ENCODE measurements at places on chromosomes 3 and 15.

DNA sequence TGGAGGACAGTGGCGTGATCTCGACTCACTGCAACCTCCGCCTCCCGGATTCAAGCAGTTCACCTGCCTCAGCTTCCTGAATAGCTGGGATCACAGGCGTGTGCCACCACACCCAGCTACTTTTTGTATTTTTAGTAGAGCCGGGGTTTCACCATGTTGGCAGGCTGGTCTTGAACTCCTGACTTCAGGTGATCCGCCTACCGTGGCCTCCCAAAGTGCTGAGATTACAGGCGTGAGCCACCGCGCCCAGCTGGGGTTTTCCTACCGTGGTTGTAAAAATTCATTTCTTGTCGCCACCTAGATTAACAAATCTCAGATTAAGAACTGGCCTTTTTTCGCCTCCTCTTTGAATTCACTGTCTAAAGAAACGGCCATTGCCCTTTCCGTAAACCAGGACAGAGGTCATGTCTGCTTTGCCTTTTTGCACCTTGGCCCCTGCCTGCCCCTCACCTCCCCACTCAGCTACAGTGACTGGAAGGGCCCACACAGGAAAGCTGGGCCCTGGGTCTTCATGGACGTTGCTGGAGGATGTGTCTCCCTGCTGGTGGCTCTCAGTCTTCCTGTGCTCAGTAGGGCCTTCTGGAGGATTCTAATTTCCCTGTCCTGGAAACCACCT lies 17.2 kb downstream of the ZNF710 start:
- no peak for DNase-seq

DNA sequence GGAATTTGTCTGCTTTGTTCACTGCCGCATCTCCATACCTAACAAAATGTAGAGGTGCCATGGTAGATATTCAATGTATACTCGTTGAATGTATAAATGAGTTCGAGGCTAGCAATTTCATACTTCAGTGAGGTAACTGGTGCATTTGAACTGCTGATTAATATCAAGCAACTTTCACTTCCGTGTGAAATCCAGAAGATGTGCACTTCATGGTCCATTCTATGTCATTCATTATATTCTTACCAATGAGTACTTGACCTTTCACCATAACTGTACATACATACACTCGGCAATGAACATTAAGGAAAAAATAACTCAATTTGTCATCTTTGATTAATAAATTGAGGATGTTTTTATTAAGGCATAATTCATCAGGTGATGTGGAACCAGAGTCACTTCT lies 598.5 kb downstream of the ZNF385D start:
- no peak for DNase-seq

DNA sequence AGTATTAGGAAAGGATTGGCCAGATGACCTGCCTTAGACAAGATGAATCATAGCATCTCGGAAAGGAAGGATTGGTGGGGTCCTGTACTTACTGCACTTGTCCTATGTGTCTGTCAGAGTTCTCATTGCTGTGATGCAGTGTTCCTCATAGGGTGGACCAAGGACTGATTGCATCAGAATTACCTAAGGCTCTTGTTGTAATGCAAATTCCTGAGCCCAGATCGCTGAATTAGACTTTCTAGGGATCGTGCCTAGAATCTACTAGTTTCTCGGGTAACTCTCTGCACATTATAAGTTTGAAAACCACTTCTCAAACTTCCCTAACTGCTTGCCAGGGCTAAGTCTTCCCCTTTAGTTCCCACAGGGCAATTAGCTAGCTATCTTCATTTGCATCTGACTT lies 74.9 kb upstream of the SKOR1 start:
- no peak for DNase-seq

GRCh38 chr3:186244016-186244415 lies 118.0 kb downstream of the DGKG start:
- no peak for DNase-seq

GRCh38 chr15:64095795-64096667 lies at the start of gene SNX1:
Gene SNX1 (plus strand): TSS chr15:64095982. CDS start chr15:64096014, 32 bp downstream.
- DNase-seq: peak; percentile 93

DNA sequence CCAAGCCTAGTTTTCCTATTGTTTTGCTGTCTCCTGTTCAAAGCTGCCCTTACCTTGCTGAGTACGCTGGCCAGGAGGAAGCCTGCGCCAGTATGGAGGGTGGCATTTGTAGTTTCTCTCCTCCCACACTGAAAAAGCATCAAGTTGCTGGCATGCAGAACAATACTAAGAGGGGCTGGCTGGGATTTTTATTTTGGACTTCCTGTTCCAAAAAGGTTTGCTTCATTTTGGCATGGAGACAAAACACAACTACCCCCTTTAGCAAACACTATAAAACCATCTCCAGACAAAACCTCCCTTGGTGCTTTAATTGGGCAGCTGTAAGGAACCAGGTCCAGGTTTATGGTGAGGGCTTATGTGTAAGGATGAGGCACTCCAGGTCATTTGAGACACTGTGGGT lies 457.6 kb downstream of the PDCD6IP start:
- no peak for DNase-seq

- peak; percentile 27 for DNase-seq
Observed at GRCh38 chr15:100308608-100309007, 33.2 kb downstream of the ADAMTS17 start.

GRCh38 chr15:74580538-74581350 lies 34.9 kb upstream of the CLK3 start:
- no peak for DNase-seq

GRCh38 chr3:121961283-121961682 lies 60.8 kb downstream of the ILDR1 start:
- DNase-seq: no peak

- DNase-seq: no peak
Observed at GRCh38 chr3:150105886-150106612, 135.4 kb upstream of the PFN2 start.

- no peak for DNase-seq
Observed at GRCh38 chr3:38828681-38829080, 12.7 kb upstream of the SCN10A start.

- DNase-seq: no peak
Observed at GRCh38 chr3:73484656-73485248, 140.0 kb downstream of the PDZRN3 start.

GRCh38 chr3:141447383-141447782 lies 39.4 kb upstream of the RASA2 start:
- no peak for DNase-seq

DNA sequence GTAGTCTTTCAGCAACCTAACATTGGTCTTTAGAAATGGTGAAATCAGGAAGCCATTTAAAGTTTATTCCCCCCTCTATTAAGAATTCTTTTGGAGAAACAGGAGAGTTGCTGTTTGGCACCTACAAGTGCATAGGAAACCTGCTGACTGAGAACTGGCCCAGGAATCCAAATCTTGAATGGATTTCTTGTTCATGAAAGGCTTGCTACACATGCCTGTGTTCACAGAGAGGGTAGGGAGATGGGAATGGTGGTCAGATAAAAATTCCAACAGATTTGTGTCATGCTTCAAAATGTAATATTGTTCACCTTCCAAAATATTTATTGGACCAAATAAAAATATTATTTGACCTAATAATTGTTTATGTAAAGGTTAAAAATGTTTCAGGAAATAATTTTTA lies 24.2 kb upstream of the ZPLD1 start:
- no peak for DNase-seq

- no peak for DNase-seq
Observed at GRCh38 chr3:134374791-134375581, 739 bp upstream of the AMOTL2 start.

DNA sequence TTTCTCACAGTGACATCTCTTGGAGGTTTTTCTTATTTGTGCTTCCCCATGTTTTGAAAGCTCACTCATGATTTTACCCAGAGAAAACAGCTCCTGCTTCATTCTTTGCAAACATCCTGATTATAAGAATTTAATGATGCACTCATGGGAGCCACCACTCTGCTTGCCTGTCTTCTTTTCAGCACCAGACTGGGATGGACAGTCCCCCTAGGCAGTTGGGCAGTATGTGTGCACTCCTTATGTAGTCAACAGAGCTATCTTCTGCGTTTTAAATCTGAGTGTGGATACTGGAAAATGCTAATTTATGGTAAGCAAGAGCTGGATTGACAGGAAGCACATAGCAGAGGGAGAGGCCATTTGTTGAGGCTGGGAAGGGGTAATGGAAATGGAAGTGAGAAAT lies 276.1 kb downstream of the AGBL1 start:
- peak; percentile 5 for DNase-seq

DNA sequence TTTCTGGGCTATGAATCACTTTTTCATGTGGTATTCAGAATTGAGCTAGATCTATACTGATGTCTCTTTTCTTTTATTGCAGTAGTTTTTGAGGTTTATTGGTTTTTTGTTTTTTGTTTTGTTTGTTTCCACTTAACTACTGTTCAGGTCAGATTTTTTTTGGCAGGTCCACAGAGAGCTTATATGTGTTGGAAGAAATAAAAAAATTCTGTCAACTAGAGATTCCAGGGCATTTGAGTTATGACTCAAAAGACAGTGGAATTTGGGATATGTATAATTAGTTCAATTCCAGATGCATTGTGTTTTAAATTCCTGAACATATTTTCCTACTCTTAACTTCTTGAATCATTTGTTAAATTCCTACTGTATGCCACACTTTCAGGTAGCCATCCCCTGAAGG lies 727.2 kb downstream of the SI start:
- DNase-seq: no peak

DNA sequence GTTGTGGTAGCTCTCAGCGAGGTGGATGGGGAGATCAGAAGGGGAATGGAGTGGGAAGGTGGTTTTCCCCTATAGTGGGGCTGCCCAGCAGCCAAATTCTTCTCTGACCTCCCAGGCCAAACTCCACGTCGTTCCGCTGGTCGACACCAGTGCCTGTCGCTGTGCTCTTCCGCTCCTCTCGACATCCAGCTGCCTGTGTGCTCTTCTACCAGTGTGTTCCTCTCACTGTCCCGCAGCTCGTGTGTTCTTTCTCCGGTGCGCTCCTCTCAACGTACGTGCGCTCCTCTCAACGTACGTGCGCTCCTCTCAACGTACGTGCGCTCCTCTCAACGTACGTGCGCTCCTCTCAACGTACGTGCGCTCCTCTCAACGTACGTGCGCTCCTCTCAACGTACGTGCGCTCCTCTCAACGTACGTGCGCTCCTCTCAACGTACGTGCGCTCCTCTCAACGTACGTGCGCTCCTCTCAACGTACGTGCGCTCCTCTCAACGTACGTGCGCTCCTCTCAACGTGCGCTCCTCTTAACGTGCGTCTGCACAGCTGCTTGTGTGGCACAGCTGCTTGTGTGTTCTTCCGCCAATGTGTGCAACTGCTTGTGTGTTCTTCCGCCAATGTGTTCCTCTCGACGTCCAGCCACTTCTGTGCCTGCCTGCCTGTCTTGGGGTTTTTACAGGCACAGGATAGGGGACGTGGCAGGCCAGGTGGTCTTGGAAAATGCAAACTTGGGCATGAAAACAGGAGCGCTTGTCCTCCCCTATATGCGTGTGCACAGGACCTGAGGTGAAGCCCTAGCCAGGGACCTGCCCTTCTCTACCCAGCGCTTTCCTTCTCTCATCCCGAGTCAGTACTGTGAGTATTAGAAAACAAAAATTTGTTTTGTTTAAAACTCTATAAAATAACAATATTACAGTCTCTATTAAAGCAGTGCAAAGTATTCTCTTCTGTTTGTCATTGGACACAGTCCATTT lies 991.1 kb downstream of the GBE1 start:
- DNase-seq: no peak

DNA sequence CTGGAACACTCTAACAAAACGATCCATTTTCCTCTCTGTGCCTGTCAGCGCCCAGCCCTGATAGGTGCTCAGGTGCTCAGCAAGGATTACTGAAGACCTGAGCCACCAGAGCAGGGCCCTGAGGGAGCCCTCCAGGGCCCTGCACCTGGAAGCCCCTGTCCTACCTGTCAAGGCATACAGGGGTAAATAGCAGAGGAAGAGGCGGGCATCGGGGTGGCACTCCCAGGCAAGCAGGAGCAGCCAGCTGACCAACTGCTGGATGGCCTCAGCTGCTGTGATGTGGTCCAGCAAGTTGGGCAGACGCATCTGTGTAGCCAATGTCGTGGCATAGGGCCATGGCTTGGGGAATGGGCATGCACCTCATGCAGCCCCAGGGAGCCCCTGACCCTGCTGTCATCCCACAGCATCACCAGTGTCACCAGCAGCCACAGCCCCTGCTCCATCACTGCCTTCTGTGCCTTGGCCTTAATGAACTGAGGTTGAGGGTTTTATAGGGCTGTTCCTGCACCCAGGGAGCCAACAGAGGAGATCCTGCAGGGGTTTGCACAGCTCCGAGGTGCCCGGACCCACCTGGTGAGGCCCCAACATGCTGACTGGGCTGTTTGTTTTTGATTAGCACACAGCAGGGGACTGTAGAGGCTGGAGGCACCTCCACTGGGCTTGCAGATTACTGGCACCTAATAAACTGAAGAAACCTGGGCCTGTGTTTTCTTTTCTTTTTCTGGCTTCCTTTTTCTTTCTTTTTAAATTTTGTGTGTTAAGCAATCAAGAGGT lies 7.9 kb upstream of the WDR6 start:
- no peak for DNase-seq

DNA sequence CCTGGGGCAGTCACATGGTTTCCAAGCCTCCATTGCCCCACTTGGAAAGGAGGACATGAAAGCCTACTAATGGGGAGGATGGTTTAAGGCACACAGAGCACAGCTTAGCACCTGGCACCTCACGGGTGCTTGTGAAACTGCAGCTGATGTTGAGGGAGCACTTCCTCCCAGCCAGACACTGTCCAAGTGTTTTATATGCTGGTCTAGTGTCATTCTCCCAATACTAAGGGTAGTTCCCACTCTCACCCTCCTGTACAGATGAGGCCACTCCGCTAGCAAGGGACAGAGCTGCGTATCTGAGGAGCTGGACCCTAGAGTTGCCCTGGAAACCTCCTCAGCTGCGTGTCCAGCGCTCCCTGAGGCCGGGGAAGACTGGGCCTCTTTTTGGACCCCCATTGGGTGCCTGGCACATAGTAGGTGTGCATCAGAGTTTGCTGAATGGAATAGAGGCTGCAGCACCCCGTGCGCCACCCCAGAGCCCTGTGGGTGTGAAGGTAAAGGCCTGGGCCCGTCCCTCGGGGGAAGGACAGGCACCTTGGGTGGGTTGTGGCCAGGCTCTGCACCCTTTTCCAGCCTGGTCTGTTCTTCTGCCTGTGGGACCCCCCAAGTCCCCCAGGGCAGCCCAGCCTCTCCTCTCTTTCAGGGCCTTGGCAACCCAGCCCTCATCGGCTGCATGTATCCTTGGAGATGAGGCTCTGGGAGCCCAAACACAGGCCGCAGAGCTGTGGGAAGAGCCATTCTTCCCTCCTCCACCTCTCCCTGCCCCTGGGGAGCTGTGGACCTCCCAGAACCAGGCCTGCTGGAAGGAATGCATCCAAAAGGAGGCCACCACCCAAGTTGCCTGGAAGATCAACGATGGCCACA lies 31.3 kb downstream of the DNASE1L3 start:
- peak; percentile 27 for DNase-seq

- no peak for DNase-seq
Observed at GRCh38 chr15:79410237-79410636, 21.9 kb upstream of the MINAR1 start.

- no peak for DNase-seq
Observed at GRCh38 chr3:16113704-16114103, 60.8 kb upstream of the GALNT15 start.

Measured in NB4 (cell line).